ENCODE measurements at places on chromosomes 2 and 18. TPM values are rescaled to one million over a fixed set of nuclear protein-coding genes. Genes with fewer than 3 reads are reported as not detected.

Gene ERICH2
- polyA plus RNA-seq, result 2.4 TPM

Gene WDR12
- polyA plus RNA-seq, result 29.2 TPM

Gene ADAM23
- polyA plus RNA-seq, result 18.8 TPM

Gene CTAGE1
- polyA plus RNA-seq, result not detected

Gene KCNF1
- polyA plus RNA-seq, result 0.13 TPM

Gene IL1RL2
- 1.1 TPM for polyA plus RNA-seq

Gene FAM124B
- polyA plus RNA-seq, result 2.7 TPM

Gene AMER3
- not detected for polyA plus RNA-seq

Gene FECH
- polyA plus RNA-seq, result 10.0 TPM

Gene CCDC148
- 0.80 TPM for polyA plus RNA-seq

Gene SLC14A1
- 3.3 TPM for polyA plus RNA-seq

Gene SIGLEC15
- polyA plus RNA-seq, result 0.05 TPM

Gene FKBP1B
- polyA plus RNA-seq, result 4.7 TPM

Gene SP9
- not detected for polyA plus RNA-seq

Gene UGGT1
- polyA plus RNA-seq, result 42.5 TPM

Gene SP5
- polyA plus RNA-seq, result 0.20 TPM

Gene SLC9A2
- polyA plus RNA-seq, result not detected

Gene DPP4
- 3.7 TPM for polyA plus RNA-seq

Gene XDH
- not detected for polyA plus RNA-seq

Gene LRRFIP1
- 71.1 TPM for polyA plus RNA-seq

Gene PRKAG3
- not detected for polyA plus RNA-seq

Gene CELF4
- 0.20 TPM for polyA plus RNA-seq

Gene ERBB4
- polyA plus RNA-seq, result 1.2 TPM

Gene CYS1
- 9.0 TPM for polyA plus RNA-seq

Gene TRIM54
- polyA plus RNA-seq, result 0.20 TPM

Gene DES
- 642 TPM for polyA plus RNA-seq

Gene CXCR1
- polyA plus RNA-seq, result 0.04 TPM

Gene NT5DC4
- polyA plus RNA-seq, result not detected

Gene DYNC1I2
- 82.4 TPM for polyA plus RNA-seq

Gene CCDC85A
- polyA plus RNA-seq, result 0.17 TPM

Gene GCFC2
- 15.8 TPM for polyA plus RNA-seq

Gene IL36B
- not detected for polyA plus RNA-seq

Gene PLEK
- polyA plus RNA-seq, result 22.1 TPM

Gene C2orf80
- not detected for polyA plus RNA-seq

Gene COL3A1
- 829 TPM for polyA plus RNA-seq

Gene ZNF521
- polyA plus RNA-seq, result 26.1 TPM

Gene ALKAL2
- polyA plus RNA-seq, result 36.9 TPM

Gene TFCP2L1
- polyA plus RNA-seq, result 0.17 TPM

Gene TYW5
- 5.8 TPM for polyA plus RNA-seq

Gene LIPG
- 1.3 TPM for polyA plus RNA-seq

All from ovary (tissue), 10 donors.